ENCODE measurements at places on chromosomes 1 and 21.

GRCh38 chr1:109315288-109315687, 8.5 kb upstream of the MYBPHL start:
- no peak for DNase-seq

DNA sequence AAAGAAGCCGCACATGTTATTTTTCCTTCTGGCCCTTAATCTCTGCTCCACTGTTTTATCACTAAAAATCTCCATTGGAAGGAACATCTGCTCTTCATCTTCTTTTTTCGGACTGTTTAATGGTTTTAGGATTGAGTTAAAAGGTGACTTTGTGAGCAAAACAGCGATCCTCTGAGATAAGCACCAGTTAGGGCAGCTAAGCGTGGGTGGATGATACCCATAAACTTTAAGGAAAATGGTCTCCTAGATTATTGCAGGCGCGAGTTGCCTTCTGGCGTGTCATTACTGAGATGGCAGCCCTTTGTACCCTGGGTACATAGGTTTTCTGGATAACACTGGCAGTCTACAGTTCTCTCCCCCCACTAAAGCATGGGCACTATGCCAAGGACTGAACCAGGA, 44.0 kb upstream of the HMGB4 start:
- DNase-seq = no peak

GRCh38 chr1:177439301-177439700, 268.5 kb downstream of the BRINP2 start:
- no peak for DNase-seq

DNA sequence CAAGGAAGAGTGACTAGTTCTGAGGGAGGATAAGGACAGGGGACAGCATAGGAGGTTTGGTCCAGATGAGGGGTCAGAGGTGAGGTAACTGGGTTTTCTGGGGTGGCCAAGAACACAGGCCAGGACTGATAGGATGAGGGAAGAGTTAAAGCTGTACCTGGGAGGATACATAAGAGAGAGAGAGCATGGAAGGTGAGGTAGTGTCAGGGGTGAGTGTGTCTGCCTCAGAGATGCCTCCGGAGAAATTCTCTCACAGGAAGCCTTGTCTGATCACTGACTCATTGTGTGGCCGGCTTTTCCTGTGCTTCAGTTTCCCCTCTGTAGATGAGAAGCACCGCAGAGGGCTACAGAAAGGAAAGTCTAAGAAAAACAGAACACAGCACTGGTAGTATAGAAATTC, 40.2 kb downstream of the FASLG start:
- DNase-seq = peak; percentile 39

DNA sequence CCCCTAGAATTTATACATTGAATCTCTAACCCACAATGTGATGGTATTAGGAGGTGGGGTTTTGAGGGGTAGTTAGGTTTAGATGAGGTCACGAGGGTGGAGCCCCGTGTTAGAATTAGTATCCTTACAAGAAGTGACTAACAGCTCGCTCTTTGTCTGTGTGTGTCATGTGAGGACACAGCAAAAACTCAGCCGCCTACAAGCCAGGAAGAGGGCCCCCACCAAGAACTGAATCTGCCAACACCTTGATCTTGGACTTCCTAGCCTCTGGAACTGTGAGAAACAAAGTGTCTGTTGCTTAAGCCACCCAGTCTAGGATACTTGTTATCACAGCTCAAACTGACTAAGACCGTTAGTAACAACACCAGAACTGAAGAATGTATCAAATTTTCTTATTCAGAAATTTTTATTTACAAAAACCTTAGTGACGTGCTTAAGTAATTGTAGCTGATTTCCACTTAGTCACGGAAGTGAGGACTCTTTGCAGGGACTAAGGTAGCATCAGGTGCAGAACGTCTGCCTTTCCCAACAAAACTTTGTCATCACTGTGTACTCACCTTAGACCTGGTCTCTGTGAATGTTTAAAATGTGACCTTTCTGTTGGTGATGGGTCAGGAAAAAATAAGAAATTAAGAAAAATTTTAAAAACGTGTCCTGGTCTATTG, 24.5 kb upstream of the LRRC8C start:
- peak; percentile 47 for DNase-seq

GRCh38 chr21:10641107-10641506, 119.7 kb downstream of the TPTE start:
- no peak for DNase-seq

DNA sequence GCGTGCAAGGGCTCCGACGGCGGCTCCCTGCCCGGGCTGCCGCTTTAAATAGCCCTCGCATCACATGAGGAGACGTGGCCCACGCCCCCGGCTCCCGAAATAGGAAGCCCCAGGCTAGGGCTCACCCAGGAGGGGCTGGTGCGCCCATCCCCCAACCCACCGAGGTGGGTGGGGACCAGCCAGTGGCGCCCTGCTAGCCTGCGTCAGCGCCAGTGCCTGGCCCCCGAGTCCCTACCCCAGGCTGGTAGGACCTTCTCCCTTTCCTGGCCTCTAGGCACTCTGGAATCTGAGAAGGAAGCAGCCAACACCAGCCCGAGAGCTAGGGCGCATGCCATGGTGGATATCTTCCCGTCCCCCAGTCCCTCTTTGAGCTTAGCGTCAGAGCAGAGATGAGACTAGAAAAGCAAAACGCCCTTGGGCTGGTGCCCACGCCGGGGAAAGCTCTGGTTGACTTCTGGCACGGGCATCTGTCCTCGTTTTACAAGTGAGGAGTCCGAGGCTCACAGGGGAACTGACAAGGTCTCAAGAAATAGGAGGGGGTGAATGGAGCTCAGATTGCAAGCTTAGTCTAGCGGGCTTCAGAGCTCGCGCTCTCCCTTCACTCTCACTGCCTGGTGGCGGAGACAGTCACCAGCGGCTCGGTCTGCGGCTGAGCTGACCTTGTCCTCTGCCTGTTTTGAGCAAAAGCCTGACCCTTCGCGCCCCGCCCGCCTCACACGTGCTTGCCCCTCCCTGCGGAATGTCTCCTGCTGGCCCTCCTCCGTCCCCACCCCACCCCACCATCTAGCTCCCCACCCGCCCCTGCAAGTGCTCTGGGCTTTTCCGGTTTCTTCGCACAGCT, at the start of gene FABP3:
FABP3 (minus strand) TSS at position 21 of the 841 bp plus-strand sequence. CDS start 62 bp downstream, outside the sequence.
- no peak for DNase-seq

- no peak for DNase-seq
Measured at GRCh38 chr1:231690059-231690458, 63.5 kb downstream of the DISC1 start.

- no peak for DNase-seq
Measured at GRCh38 chr1:55120538-55120937, 81.2 kb downstream of the PCSK9 start.

DNA sequence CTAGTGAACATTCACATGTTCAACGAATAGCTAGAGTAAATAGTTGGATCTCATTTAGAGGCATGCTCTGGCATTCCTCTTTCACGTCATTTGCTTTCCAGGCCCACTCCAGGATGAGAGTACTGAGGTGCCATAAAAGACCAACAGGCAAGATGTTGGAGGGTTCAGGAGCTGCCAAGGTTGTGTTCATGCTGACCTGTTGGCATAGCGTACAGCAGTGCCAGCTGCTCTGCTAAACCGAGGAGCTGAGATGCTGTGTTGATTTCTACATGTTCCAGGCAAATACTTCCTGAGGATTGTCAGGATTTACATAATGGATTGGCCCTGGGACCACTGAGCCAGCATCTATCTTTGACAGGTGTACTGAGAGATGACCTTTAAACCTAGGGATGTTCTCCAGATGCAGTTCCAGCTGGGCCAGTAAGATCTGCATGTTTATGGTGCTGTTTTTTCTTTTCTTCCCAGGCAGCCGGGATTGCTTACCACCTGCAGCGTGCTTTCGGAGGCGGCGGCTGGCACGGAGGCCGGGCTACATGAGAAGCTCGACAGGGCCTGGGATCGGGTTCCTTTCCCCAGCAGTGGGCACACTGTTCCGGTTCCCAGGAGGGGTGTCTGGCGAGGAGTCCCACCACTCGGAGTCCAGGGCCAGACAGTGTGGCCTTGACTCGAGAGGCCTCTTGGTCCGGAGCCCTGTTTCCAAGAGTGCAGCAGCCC, 66.9 kb downstream of the DISC1 start:
- no peak for DNase-seq

GRCh38 chr21:28272272-28272992, 720.2 kb downstream of the LTN1 start:
- DNase-seq = no peak

- no peak for DNase-seq
Measured at GRCh38 chr1:113194846-113195830, 122.1 kb downstream of the LRIG2 start.

DNA sequence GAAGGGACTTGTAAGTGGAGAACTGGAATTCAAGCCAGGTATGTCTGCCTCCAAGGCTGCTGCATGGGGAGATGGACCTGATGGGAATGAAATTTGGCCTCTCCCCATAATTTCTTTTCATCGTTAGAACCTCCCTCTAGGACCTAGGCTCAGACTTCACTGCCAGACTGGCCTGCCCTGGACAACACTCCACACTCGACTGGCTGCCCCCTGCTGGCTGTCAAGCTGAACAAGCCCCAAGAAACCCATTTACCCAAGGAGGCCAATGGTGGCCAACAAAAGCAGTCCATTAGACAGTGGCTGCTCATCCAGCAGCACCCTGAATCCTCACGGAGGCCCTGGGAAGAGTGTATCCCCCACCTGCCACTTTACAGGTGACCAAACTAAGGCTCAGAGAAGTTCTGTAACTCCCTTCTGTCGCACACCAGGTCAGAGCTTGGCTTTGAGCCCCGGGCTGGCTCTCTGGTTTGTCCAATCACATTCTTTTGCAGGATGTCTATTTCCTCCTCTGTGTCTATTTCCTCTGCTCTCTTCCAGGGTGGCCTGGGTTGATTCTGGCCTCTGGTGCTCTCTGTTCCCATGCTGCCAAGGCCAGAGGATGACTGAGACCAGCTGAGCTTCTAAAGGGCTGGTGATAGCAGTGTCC, 3.8 kb downstream of the RNF186 start:
- no peak for DNase-seq

DNA sequence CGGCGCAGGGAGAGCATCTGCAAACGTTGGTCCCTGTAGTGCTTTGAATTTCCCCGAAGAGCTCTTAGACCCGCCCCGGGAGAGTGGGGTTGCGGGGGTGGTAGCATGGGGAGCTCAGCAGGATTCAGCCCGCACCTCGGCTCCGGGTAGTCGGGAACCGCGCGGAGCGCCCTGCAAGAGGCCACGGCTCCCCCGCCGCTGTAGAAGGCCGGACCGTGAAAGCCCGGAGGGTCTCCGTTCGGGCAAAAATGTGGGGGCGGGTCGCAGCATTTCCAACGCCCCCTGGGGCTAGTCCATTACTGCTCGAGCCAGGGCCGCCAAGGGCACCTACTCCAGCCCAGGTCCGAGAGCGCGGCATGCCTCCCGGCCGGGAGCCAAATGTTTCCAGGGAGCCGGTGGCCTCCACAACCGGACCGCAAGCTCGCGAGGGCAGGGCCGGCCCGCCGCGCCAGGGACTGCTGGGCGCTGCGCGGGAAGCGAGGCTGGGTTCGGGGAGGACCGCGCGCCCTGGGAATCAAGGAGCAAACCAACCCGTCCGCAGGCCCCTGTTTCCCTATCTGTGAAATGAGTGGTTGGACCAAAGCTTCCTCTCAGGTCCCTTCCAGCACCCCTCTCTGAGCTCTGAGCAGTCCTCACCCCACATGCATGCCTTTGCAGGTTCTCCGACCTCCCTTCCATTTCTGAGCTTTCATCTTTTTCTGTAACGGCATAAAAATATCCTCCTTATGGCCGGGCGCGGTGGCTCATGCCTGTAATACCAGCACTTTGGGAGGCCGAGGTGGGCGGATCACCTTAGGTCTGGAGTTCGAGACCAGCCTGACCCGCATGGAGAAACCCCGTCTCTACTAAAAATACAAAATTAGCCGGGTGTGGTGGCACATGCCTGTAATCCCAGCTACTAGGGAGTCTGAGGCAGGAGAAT, 775 bp upstream of the TMEM63A start:
- DNase-seq = no peak

DNA sequence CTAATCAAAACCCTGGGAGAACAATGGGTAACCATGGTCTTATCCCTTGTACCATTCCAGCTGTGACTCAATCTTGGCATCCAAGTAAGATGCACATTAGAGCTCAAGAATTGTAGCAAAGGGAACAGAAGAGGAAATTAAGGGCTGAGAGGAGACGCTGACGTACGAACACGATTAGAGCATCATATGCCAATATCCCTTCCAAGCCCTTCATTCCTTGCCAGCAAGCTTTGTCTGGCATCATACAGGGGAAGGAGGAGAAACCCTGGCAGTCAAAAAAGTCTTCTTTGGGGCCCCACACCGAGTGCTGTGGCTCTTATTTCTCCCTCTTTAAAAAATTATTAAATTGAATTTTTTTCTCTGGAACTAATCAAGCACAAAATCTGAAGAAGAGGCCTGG, 120.9 kb downstream of the ASTN1 start:
- DNase-seq = no peak

- DNase-seq = no peak
Measured at GRCh38 chr1:244862354-244862698, 2.0 kb downstream of the HNRNPU start.

DNA sequence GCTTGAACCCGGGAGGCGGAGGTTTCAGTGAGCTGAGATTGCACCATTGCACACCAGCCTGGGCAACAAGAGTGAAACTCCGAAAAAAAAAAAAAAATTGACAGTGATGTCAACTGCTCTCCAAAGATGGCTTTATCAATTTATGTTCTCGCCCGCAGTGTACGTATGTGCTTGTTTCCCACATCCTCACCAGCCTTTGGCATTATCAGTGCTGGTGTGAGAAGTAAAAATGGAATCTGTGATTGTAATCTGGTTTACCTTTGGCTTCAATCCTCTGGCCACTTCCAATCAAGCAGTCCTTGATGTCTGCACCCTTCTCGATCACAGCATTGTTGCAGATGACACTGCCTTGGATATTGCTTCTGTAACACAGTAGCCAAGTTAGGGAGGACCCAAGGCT, 14.4 kb upstream of the PTCH2 start:
- no peak for DNase-seq

DNA sequence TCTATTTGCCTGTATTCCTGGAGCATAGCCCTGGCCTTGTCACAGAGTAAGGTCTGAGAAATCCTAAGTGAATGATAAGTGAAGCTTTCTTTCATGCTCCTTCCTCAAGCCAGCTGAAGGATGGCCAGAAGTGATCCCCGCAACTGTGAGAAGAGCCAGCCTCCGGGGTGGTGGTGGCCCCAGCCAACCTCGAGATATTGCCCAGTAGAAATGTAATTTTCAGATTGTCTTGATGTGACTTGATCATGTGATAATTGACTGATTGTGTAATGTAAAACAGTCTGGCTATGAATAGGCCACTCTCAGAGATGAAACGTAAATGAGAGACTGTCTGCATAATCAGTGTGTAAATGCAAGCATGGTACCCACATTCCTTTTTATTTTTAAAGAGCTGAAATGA, 242.4 kb upstream of the CAMK1G start:
- no peak for DNase-seq

Measured in activated CD4-positive, CD25-positive, alpha-beta regulatory T cell treated with anti-CD3 and anti-CD28 coated beads, Interleukin-2, amount 50 U/mL, for 16 hours (primary cell).